ENCODE measurements at places on chromosomes 3 and 15.

DNA sequence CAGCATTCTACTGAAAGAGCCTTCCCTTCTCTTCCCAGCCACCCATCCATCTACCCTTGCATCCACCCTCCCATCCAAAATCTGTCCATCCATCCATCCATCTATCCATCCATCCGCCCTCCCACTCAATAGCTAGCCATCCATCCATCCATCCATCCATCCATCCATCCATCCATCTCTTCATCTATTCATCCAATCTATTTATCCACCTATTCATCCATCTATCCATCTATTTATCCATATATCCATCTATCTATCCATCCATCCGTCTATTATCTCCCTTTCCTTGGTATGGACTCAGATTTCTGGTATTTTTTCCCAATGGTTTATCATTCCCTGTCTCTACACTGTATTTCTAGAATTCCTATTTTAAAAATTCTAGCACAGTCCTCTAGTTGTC, 46.1 kb upstream of the PPARG start:
- DNase-seq = no peak

DNA sequence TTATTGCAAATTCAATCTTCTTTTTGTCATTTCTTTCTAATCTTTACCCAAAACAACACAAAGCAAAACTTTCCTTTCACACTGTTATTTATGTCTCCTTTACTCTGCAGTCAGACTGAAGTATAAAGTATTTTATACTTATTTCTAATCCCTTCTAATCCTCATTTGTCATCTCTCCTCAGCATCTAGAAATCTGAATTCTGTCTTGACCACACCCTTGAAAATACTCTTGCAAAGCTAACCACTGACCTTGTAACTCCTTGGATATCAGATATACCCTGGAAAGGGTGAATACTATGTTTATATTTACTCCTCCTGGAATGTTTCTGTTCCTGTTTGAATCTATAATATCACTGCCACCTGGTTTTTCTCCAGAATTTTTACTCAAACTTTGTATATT, 481.1 kb downstream of the ZNF385D start:
- DNase-seq = no peak

GRCh38 chr3:124412644-124413043, 317.6 kb upstream of the UMPS start:
- DNase-seq = no peak

DNA sequence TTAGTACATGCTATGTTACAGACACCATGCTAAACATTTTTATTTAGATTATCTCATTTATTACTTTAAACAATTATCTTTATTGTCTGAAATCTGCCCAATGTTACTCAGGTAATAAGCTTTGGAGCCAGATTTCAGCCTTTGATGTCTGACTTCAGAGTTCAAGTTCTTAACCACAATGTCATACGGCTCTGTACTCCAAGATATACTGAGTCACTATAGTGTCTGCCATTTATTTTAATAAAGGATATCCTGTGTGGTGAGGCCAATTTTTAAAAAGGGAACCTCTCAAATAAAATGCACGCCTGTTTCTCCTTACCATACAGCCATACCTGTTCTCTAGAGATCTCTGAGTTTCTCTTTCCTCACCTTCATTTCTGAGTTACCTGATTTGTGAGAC, 193.1 kb downstream of the EPHA3 start:
- DNase-seq = no peak

GRCh38 chr3:24451461-24452099, 43.1 kb downstream of the THRB start:
- no peak for DNase-seq

DNA sequence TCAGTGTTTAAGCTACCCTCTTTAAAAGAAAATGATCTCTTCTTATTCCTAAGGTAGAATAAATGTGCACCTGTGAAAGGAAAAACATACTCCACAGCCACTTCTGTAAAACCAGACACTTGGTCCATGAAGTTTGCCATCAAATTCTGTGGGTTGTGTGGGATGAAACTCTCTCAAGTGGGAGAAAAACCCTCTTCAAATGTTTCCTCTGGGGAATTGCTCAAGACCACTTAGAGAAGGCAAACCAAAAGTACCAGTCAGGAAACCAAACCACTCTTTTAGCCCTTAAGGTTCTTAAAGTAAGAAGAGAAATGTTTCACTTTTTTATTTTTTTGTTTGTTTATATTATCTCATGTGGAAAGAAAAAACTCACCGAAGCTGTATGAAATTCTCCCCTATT, 1.2 kb downstream of the COL8A1 start:
- DNase-seq = peak; percentile 37

DNA sequence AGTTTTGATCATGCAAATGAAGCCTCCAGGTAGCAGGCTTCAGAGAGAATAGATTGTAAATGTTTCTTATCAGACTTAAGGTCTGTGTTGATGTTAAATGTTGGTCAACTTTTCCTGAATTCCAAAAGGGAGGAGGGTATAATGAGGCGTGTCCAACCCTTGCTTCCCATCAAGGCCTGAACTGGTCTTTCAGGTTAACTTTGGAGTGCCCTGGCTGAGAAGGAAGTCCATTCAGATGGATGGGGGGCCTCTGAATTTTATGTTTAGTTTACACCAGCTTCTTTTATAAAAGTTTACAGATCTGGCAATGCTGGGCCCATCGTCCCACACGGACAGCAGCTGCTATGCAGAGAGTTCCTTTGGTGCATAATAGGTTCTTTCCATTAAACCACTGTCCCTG, 8.9 kb downstream of the CCDC13 start:
- DNase-seq = no peak

GRCh38 chr15:70308011-70308734, 210.5 kb upstream of the TLE3 start:
- DNase-seq = no peak

DNA sequence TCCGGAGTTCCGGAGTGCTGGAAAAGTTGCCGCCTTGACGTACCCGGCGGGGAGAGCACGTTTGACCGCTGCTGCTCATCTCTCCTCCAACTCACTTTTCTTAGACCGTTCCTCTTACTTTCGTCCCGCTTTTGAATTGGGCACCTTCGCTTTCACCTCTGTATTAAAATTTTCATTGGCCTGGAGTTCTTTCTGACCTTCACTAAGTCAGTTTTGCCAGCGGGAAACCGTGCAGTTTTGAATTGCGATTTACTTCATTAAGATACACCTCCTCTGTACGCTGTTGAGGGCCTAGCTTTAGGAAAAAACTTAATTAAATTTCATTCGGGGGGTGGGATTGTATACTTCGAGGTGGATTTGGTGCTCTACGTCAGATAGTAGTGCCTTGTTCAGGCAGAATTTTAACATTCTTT, 1.3 kb downstream of the GMPS start:
- DNase-seq = no peak

DNA sequence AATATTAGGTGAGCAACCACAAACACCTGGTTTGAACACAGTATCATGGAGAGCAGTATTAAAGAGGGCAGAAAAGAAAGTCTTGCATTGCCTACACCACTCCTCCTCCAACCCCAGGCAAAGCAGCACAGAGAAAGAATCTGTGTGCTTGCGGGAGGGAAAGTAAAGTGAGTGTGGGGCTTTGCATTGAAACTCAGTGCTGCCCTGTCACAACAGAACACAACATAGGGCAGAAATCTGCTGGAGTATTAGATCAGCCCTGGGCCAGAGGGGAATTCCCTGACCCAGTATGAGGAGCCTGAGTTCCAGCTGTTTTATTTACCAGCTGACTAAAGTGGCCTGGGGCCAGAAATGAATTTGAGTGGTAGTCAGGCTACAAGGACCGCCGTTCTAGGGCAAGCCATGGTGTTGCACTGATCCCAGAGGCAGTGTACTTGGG, 75.5 kb downstream of the SPATA16 start:
- DNase-seq = peak; percentile 29

DNA sequence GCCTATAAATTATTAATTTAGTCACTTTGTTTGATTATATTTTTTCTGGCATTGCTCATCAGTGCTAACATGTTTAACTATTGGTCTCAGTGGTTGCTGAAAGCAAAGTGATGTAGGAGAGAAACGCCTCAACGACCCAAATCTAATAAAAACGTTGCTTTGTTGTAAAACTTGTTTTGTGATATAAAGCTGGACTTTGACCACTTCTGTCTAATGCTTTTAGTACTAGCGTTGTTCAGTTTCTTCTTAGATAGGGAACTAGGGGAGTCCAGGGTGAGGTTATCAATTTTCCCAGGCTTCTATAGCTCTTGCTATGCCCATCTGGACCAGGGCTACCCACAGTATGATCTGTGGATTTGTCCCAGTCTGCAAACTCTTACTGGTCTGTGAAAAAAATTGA, 80.6 kb upstream of the TBC1D5 start:
- no peak for DNase-seq

- DNase-seq = no peak
Observed at GRCh38 chr3:3753416-3753815, 45.8 kb upstream of the LRRN1 start.

DNA sequence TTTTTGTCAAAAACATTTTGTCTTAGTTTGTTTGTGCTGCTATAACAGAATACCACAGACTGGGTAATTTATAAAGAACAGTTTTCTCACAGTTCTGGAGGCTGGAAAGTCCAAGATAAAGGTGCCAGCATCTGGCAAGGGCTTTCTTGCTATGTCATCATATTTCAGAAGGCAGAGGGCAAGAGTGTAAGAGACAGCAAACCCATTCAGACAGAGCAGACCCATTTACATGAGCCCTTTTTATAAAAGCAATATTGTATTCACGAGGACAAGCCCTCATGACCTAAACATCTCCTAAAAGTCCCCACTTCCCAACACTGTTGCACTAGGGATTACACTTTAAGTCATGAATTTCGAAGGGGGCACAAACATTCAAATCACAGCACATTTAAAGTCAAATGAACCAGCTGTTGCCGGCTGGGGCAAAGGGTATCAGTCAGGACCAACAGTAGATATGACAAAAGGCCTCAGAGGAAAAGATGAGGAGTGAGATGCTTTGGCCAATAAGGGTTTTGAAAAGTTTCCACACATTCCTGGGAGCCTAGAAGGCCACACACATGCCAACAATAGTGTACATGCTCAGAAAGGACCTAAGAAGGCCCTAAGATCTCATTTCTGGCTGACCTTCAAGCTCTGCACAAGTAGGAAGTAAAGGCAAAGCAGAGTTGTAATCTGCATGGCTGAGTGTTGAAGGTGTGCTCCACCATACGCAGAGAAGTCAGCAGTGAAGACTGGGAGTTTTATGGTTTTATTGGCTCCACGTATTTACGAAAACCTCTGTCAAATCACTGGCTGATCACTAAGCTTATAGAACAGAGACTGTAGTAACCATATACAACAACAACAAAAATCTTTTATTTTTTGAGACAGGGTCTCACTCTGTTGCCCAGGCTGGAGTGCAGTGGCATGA, 37.9 kb downstream of the UQCC5 start:
- DNase-seq = no peak

DNA sequence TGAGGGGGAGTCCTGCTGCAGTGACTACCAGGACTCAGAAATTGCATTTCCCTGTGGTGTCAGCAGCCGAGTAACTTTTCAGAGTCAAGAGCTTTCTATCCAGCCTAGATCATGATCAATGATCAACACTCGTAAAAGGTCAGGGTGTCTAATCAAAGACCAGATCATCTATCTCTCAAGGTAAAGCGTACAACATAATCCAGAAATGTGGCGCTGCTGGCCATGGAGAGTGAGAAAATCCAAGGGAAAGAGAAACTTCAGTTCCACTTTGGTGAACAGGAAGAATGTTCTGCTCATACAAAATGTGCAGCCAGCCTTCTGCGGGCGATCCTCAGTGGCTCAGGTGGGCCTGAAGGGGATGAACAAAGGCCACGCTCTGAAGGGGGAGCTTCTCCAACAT, 1005.8 kb upstream of the NR2F2 start:
- no peak for DNase-seq

DNA sequence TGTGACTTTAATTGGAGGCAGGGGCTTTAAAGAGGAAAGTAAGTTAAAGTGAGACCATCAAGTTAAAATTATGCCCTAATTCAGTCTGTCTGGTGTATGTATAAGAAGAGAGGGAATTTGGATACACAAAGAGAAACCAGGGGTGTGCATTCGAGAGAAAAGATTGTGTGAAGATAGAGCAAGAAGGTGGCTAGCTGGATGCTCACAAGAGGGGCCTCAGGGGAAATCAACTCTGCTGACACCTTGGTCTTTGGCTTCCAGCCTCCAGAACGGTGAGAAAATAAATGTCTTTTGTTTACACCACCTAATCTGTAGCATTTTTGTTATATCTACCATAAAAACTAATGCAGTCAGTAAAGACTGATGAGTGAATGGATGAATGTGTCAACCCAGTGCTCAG, 907.3 kb upstream of the CFAP20DC start:
- DNase-seq = no peak

DNA sequence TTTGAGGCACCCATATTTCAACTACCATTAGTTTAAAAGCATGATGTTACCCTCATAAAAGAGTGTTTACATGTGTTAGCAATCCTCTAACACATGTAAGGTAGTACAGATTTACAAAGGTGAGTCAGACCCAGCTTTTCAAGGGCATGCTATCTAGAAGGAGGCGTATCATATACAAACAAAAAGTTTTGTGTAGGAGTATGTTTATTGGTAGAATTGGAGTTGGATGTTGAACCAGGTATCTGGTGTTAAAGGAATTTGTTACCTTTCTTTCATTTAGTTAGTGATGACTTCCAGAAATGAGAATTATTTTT, 2.4 kb downstream of the HACD3 start:
- peak; percentile 61 for DNase-seq

DNA sequence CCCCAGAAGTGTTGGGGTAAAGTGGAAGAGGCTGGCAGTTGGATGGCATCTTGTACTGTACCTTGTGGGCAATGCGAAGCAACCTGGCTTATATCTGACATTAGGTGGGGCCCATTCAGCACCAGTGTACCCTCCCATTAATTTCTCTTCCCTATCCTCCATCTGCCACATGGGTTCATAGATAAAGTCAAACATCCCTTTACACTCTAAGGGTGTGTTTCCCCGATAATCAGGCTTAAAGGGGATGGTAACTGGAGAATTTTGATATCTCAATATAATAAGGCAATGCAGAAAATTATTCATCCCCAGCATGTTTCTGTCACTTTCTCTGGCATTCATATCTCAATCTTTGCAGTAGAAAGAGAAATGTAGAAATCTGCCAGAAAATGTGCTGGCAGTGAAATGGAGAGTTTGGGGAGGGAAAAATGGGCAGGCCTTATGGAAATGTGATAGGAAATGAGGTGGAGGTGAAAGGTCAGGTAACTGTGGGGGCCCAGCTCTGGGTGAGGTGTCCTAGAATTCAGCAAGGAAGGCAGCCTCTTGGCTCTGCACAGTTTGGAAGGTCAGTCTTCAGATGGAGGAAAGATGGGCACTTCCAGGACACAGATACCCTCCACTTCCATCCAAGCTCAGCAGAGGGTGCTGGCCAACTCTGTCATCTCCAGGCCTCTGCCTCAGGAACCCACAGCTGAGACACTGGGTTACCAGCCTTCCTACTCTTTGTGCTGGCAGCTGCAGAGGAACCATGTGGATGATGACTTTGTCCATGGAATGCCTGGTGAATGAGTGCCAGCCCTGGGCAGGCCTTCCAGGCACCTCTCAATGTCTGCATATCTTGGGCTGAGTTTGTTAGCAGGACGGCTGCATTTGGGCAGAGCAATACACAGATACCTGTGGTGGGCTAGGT, 325.9 kb upstream of the CTDSPL start:
- DNase-seq = no peak

DNA sequence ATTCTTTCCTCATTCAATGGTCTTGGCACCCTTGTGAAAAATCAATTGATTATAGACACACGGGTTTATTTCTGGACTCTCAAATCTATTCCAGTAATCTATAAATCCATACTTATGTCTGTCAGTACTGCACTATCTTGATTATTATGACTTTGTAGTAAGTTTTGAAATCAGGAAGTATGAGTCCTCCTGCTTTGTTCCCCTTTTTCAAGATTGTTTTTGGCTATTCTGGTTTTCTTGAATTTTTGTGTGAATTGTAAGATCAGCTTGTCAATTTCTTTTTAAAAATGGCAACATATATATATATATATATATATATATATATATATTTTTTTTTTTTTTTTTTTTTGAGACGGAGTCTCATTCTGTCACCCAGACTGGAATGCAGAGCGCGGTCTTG, 32.3 kb upstream of the CFAP20DC start:
- DNase-seq = no peak
